Activated T-cell treated with anti-CD3 and anti-CD28 coated beads for 48 hours (primary cell): ENCODE measurements at places on chromosomes 6 and 20.

DNA sequence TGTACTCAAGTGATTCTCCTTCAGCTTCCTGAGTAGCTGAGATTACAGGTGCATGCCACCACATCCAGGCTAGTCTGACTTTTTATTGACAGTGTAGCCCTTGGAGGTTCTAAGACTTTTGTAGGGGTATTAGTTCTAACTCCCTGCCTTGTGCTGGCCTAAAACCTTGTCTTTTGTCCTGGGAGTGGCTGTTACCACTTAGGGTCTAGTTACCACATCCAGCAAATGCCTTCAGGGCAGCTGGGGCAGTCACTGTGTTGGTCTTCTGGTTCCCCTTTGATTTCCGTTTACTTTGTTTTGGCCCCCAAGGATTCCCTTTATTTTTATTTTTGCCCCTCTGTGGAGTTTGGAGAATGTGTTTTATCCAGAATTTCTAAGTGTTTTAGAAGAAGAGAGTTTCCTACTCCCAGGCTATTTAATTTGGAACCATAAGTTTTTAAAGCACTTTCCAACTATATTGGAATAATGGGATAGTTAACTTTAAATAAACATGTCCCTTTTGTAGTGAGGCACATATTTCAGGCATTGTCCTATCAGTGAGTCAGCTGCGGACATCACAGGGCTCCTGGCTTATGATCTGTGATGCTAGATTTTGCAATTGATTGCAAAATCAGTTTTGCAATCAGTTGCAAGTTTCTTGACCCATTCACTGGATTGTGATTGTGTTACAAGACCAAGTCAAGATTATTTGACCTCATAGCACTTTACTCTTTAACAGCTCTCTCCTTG, 25.0 kb downstream of the IL22RA2 start:
- no peak for DNase-seq

DNA sequence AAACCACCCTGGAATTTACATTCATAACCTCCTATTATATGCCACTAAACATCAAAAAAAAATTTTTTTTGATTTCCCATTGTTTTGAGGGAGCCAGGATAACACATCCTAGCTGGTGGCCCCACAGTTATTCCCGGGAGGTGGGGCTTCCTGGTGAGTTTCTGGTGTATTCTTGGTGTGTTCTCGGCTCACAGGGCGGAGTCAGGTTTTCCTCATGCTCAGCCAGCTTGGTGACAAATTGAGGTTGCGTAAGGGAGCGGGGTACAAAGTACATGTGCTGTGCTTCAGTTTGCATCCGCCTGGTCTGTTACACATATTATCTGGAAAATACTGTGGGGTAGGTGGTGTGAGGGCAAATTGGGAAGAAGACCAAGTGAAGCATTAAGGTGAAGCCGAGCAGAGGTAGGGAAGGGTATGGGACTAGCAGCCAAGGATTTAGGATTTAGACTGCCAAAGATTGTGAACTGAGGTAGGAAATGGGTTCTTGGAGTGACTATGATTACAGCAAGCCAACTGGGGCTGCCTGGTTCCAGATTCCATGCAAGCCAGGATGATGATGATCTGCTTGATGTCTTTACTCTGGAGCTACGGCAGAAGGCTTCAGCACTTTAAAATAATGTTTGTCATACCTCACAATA, 46.2 kb upstream of the EEF1A1 start:
- no peak for DNase-seq

DNA sequence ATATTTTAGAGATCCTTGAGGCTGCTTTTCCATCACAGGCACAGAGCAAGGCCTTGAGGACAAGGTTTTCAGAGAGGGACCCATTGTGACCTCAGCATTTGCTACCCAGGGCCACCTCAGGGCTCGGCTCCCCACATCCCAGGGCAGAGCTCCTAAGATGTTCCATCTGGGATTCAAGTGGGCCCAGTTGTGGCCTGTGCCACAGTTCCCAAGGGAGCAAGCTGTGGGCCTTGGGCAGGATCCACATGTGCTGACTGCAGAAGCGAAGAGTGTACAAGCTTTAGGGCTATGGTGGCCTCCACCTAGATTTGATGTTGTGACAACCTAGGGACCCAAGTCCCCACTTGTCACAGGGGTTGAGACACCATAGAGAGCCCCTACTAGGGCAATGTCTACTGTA, 608.1 kb downstream of the HACE1 start:
- no peak for DNase-seq

- no peak for DNase-seq
Measured at GRCh38 chr20:57683287-57683686, 26.5 kb downstream of the PMEPA1 start.

DNA sequence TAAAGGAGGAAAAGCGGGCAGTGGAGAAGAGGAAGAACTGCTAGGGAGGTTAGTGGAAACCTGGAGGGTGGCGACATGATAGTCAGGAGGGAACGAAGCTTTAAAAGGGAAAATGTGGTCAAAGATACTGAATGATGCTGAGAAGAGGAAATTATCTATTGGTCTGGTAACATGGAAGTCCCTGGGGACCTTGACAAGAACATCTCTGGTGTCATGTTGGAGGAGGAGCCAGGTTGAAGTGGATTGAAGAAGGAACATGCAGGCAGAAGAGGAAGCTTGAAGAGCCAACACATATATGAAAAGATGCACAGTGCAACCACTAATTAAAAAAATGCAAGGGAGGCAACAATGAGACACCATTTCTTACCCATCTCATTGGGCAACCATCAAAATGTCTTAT, 251.9 kb upstream of the RNF24 start:
- DNase-seq: no peak

DNA sequence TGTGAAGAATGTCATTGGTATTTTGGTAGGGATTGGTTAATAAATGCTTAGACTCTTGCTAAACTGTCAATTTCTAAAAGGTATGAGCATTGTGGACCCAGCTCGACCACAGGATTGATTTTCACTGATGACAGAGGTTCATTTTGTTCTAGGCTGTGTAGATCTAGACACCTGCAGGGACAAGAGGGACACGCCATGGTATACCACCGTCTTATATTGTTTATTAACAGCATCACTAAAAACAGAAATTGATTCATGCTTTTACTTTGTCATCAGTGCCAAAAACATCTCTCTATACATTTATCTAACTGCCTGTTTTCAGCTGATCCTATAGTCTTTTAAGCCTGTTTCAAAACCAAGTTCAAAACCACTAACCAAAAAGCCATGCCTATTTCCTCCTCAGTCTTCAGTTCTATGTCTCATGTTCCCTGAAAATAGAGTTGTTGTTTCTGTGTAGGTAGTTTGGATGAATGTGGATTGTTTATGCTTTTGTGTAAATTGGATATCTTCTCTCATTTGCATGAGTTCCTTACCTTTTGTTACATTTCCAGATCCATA, 109.8 kb downstream of the JAG1 start:
- no peak for DNase-seq

- DNase-seq: no peak
Measured at GRCh38 chr6:98107801-98108200, 726.6 kb upstream of the POU3F2 start.

DNA sequence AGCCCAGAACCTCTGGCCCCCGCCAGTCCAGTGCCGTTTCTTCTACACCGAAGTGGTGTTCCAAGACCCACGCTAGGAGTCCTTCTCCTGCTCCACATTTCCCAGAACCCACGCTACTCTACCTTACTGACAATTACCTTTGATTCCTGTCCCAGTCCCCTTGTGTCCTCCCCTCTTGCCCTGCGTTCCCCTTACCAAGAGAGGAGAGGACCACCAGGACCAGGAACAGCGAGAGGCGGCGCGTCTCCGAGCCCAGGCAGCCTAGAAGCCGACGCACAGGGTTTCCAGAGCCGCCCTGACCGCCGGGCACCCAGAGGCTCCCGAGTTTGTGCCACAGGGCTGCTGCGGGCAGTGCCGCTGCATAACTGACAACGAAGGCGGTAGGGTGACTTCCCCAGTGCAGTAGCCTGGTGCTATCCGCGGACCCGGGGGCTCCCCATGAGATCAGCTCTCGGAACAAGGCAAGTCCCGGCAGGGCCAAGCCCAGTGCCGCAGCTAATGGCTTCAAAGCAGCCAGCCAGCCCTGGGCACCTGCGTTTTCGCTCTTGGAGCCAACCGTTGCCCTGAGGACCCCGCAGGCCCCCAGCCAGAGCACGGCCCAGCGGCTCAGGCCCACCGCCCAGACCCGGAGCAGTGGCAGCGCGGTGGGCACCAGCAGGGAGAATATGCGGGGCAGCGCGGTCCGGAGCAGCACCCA, 512 bp downstream of the TAP1 start:
- DNase-seq: no peak

GRCh38 chr6:14440940-14441781, 323.6 kb downstream of the CD83 start:
- no peak for DNase-seq

DNA sequence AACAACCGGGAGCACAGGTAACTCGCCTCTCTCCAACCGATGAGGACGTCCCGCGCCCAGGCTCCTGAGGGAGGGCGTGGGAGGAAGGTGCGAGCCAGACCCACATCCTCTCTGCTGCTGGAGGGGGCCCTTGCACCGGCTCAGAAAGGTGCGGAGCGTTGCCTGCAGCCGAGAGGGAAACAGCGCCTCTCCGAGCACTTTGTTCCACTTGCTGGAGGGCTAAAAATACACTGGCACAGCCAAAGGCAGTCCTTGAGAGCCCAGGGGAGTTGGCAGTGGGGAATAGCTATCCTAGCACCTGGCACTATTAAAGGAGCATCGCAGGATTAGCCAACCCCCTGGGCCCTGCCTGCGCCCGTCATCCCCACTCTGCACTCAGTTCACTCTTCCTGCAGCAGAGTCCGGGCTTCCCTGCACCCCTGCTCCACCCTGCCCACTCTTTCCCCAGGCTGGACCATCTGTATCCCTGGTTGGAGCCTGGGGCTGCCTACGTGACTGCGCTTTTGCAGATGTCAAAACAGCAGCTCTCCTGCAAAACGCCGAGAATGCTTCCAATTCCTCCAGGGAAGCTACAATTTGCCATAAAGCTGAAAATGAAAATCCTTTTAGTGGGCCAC, 108.9 kb downstream of the SNX5 start:
- DNase-seq: no peak
